ENCODE measurements at places on chromosomes 2 and 18.

GRCh38 chr2:240564561-240565332 is 3.5 kb upstream of the RNPEPL1 start:
- DNase-seq, result no peak

DNA sequence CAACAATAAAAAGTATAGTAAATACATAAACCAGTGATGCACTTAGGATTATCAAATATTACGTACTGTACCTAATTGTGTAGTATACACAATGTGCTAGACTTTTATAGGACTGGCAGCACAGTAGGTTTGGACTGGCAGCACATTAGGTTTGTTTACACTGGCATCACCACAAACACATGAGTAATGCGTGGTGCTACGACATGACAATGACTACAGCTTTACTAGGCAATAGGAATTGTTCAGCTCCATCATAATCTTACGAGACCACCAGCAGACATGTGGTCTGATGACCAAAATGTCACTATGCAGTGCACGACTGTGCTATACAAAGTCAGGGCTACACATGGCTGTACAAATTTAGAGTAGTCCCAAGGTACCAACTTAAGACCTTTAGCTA is 2.3 kb downstream of the MBOAT2 start:
- DNase-seq, result no peak

- DNase-seq, result no peak
These were observed 185.8 kb downstream of the DOK6 start for GRCh38 chr18:69586537-69586936.

GRCh38 chr2:229993236-229993635 is 70.9 kb downstream of the FBXO36 start:
- DNase-seq, result no peak

DNA sequence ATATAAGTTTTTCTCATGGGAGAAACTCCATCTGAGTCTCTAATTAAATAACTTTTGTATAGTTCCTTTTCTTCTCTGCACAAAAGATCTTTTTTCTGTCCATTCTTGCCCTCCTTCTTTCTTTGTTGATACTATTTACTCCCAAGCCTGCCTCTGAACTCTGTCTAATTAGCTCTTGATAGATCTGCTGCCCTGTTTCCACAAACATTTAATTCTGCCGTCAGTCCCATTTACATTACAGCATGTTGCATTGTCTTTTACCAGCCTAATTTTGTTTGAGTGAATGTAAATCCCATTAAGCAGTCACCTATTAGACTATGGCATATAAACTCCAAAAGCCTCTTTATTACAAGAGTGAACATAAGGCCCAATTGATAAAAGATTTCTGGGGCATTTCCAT is 254.4 kb downstream of the ERBB4 start:
- DNase-seq, result no peak

- DNase-seq, result no peak
These were observed 150.7 kb upstream of the SPRED2 start for GRCh38 chr2:65583061-65583460.

- DNase-seq, result no peak
These were observed 45.7 kb downstream of the RPL31 start for GRCh38 chr2:101047774-101048173.

DNA sequence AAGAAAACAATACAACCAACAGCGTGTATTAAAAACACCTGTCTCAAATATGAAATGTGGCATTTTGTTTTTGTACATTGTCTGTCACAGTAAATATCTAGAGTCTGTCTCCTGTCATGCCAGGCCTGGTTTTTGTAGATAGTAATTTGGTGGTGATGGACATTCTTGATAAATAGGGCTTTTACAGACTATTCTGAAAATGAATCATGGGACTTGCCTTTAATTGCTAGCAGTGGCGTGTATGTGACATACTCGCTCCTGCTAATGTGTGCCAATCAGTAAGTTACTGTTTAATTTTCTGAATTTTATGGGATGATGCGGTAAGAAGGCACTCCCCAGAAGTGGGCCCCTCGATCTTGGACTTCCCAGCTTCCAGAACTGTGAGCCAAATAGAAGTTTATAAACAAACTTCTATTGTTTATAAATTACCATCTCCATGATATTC is 83.7 kb downstream of the TANC1 start:
- DNase-seq, result no peak

DNA sequence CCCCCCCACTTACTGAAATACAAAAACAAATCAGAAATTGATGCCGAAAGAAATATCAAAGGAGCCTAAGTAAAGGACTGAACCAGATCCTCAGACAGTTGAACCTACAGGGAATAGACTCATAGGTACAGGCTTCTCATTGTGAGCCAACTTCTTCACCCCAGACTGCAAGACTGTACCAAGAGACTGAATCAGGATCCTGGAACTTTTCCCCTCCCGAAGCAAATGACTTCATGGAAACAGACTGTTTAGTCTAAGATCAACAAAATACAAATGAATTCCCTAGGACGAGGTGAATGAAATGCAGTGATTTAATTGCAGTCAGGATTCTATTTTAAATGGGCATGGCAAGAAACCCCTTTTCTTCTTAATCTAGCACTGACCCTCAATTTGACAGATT is 53.6 kb upstream of the RNF152 start:
- DNase-seq, result no peak

GRCh38 chr2:223696719-223697118 is 94.6 kb upstream of the SCG2 start:
- no peak for DNase-seq

- DNase-seq, result no peak
These were observed 8.0 kb upstream of the SFTPB start for GRCh38 chr2:85675866-85676548.

- no peak for DNase-seq
These were observed 507.4 kb upstream of the MYT1L start for GRCh38 chr2:2838548-2838845.

GRCh38 chr2:98881153-98881650 is 54.8 kb downstream of the CRACDL start:
- DNase-seq, result no peak

DNA sequence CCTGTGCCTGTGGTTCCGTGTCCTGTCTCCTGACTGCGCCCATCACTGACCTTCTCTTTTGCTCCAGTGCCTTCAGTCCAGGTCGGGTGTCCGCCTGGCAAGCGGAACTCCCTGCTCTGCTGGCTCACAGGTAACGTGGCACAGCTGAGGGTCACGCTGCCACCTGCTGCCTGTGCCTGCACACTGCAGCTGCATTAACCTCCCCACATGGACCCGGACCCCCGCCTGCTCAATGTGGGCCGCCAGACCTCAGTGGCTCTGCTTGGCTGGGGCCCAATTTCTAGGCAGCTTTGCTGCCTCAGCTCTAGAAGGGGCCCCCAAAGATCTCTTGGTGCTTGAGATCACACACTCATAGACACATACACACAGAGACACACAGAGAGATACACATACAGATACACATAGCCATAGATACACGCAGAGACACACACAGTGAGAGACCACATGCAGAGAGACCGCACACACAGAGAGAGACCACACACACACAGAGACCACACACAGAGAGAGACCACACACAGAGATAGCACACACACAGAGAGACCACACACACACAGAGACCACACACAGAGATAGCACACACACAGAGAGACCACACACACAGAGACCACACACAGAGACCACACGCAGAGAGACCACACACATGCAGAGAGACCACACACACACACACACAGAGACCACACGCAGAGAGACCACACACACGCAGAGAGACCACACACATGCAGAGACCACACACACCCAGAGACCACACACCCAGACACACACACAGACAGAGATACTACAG is 14.9 kb upstream of the CNNM3 start:
- DNase-seq, result peak; percentile 73

- no peak for DNase-seq
These were observed 99.3 kb downstream of the MAP2 start for GRCh38 chr2:209523041-209523740.

DNA sequence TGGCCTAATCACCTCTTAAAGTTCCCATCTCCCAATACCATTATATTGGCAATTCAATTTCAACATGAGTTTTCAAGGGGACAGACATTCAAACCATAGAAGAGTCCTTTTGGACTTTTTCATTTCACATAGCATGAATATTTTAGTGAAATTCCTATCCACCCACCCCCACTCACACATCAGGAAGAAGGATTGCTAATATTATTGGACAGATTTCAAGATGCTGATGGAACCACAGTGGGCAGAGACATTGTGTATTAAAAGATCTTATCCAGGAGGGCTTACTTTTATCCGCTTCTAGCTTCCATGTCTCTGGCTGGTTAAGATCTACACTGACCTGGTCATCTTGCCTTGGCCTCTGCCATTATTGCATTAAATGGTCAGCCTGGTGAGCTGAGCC is 297.4 kb upstream of the ACVR2A start:
- no peak for DNase-seq

GRCh38 chr2:46179037-46179621 is 118.1 kb upstream of the EPAS1 start:
- DNase-seq, result peak; percentile 20

- no peak for DNase-seq
These were observed 81.4 kb downstream of the CDCA7 start for GRCh38 chr2:173436088-173436487.

DNA sequence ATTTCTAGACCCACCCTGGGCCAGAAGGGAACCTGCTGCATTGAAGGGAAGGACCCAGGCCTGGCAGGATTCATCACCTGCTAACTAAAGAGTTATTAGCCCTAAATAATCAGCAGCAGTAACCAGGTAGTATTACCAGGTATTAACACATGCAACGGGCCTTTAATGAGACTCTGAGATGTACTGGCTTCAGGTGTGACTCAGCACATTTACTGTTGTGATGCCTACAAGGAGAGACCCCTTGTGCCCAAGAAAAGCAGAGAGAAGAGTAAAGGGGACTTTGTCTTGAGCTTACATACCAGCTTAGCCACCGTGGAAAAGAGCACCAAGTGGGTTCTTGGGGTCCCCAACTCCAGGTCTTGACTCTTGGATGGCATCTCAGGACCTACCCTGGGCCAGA is 243.1 kb upstream of the SLC39A10 start:
- DNase-seq, result no peak

GRCh38 chr2:31324016-31324633 is 90.2 kb downstream of the EHD3 start:
- DNase-seq, result no peak

DNA sequence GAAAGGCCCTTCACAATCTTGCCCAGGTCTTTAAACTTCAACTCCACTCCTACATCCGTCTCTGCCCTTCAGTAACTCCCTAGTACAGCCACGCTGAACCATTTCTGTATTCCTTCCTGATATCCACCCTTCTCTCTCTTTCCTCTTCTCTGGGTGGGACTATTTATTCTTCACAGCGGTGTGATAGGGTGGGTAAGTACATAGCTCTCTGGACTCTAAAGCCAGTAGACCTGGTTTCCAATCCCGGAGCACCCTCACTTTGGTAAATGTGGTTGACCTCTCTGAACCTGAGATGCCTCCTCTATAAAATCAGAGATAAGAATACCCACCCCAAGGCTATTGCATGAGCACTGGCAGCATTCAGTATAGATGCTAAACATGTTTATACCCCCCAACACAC is 86.7 kb downstream of the ATL2 start:
- no peak for DNase-seq

- DNase-seq, result no peak
These were observed 298.1 kb upstream of the REV1 start for GRCh38 chr2:99787769-99788382.

Data from stimulated activated CD4-positive, alpha-beta T cell treated with anti-CD3 and anti-CD28 coated beads, Interleukin-12 subunit alpha, Interleukin-12 subunit beta, amount 100 ng/mL, for 4 hours (primary cell).